ENCODE measurements at places on chromosomes 12 and 14.

DNA sequence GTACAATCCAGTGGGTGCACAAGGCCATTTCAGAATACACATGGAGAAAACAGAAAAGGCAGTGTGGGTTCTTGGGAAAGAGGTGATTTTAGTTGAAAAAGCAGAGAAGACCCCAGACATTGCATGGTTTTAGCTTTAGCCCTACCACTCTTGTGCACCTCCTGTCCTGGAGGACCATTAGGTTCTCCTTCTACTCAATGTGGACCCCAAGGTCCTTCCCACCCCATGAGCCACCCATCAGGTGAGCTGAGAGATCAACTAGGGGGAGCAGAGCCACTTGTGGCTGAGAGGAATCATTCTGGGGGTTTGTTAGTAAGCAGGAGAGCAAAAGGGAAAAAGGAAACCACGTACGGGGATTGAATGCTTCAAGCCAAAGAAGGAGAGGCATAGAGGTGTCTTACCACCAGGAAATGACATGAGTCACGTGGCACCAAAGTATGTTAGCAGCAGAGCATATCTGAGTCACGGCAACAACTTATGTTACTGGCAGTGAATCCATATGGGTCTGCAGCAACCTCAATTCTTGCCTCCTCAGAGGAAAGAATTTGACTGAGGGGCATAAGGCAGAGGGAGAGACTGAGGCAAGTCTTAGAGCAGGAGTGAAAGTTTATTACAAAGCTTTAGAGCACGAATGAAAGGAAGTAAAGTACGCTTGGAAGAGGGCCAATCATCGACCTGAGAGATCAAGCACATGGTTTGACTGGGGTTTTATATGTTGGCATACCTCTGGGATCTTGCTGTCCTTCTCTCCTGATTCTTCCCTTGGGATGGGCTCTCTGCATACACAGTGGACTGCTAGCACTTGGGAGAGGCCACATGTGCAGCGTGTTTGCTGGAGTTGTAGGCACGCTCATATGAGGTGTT, 73.9 kb downstream of the HSD17B6 start:
- DNase-seq = no peak

DNA sequence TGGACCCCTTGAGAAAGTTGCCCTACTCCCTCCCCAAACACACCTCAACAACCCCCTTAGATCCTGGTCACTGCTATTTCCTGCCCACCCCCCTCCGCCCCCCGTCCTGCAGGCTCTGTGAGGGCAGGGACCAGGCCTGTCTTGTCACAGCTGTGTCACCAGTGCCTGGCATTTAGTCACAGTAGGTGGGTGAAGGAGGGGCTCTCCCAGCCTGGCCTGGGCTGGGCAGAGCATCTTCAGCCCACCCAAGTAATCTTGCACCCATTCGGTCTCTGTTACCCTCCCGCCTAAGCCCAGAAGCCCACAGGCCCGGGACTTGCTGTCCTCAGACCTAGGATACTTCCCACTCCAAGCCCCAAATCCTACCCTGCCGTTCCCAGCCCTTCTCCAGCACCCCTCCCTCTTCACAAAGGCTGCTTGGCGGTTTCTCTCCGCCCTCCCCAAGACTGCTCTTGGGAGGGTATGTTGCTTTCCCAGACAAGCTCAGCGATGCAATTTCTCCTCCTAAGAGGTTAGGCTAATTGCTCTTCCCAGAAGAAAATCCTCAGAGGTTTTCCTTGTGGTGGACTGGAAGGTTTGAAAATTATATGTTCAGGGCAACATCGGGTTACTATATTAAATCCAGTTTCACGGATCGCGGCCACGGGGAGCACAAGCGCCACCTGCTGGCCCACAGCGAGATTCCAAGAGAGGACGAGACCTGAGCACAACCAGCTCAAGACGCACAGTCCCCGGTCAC, 50.8 kb upstream of the ZFP36L1 start:
- DNase-seq = peak; percentile 63

GRCh38 chr14:99792210-99792535, 1.0 kb upstream of the EML1 start:
- no peak for DNase-seq

DNA sequence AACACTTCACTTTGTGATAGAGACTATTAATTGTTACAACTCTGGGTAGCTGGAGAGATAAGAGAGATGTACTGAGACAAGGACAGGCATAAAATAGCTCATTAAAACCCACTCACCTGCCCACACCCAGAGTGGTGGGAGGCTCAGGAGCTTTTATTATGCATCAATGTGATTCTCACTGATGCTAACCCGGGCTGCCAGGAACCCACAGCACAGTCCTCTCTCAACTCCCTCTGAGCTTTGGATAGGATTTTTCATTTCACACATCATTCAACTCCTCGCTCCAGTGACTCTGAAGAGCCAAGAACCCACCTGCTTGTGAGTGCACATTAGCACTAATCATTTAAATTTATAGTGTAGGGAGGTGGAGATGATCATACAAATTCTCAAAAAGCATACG, 827.9 kb downstream of the FLRT2 start:
- peak; percentile 85 for DNase-seq

DNA sequence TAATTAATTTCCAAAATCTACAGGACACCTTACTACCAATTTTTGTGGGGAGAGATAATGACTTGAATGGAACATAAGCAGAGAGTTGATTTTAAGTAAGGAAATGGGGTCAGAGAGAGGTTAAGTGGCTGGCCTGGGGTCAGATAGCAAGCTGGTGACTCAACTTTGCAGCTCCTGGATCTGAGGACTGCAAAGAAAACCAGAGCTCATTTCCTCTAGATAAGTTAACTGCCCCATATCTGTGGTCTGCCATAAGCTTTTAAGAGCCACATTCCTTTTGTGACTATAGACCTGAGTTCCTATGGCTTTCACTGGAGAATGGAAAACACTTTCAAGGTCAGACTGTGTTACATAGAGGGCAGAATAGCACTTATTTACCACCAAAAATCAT, 201.2 kb upstream of the PRICKLE1 start:
- no peak for DNase-seq

DNA sequence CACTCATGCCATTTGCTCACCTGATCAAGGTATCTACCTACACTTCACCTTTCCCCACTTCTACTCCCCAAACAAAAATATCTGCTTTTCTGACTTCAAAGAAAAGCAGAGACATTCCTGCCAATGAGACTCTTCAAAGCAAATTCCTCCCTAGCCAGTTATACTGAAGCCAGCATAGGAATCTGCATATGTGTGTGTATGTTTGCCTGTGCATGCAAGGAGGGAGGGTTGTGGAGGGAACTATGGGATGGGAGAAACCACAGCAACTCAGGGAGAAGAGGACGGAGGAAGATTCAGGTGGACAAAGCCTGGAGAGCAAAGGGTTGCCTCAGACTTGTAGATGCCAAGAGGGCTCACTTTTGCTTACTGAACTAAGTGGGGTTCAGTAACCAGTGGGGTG, 26.4 kb upstream of the VDR start:
- no peak for DNase-seq

- DNase-seq = no peak
Measured at GRCh38 chr14:54207075-54207474, 189.7 kb upstream of the CDKN3 start.

DNA sequence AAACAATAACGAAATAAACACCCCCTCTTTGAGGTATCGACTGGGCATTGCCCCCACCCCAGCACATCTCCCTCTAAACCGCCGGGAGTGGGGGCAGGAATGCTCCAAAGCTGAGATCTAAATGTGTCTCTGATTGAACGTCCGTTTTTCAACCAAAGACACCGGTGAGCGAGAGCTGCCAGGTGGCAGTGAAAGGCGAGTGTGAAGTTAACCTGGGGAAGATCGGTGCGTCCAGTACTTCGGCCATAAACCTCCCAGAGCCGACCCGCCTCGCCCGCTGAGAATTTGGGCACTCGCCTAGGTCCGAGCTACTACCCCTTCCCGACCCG, 625 bp downstream of the ANGEL1 start:
- no peak for DNase-seq

GRCh38 chr12:109304485-109304884, 4.6 kb downstream of the FOXN4 start:
- DNase-seq = peak; percentile 59

DNA sequence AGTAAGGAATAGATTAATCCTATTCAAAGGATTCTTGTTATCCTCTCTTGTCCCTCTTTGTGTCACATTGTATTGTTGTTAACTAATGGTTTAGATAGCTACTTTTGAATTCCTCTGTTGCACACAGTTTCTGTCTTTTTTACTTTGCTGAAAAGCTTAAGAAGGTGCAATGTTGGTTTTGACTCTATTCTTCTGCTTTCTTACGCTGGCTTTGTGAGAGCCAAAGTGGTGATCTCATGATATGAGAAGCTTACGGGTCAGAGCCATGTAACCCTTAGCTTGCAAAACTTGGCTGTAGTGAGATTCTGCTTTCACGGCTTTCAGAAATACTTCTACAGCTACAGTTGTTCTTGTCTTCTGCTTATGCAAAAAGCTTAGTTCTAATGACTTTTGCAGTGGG, 239.7 kb downstream of the TRHDE start:
- DNase-seq = no peak

DNA sequence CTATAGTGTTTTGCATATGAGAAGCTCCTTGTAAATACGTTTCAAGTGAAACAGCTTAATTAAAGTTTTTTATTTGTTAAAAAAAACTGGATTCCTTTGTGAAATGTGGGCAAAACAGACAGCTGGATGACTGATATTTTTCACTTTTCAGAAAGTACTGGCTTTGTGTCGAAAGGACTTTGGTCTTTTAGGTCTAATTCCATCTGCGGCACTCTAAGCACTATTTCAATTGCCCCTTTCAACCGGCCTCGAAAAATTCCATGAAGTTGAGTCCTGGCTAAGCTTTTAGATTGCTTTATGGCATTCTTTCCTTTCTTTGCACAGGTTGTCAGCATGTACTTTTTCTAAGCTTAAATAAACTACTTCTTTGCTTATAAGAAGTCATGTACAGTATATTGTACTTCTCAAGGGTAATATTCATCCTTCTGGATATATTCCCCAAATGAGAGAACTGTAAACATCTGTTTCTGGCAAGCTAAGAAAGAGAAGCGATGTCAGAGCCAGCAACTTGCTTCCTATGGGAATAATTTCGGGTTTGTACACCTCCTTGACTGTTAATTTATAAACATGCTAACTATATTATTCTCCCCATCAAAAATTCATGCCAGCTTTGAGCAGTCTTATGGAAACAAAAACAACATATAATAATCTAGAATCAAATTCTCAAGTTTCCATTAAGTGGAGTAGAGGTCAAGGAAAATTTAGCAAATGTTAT, 611.3 kb downstream of the ETNK1 start:
- no peak for DNase-seq

DNA sequence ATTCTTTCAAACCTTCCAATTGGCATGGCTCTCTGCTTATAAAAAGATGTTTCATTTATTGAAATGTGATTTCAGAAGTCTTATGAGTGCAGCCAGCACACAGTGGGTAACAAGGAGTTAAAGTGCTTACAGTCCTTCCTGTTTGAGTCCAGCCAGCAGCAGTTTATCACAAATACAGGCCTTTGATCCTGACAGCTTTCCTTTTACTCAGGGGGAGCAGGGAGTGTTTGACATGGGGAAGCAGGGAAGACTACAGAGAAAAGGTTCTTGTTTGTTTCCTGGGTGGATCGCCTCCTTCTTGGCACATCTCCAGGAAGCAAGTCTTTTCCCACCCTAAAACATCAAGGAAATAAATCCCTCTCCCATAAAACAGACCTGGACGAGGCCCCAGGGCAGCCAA, 216.1 kb downstream of the MSRB3 start:
- DNase-seq = no peak

DNA sequence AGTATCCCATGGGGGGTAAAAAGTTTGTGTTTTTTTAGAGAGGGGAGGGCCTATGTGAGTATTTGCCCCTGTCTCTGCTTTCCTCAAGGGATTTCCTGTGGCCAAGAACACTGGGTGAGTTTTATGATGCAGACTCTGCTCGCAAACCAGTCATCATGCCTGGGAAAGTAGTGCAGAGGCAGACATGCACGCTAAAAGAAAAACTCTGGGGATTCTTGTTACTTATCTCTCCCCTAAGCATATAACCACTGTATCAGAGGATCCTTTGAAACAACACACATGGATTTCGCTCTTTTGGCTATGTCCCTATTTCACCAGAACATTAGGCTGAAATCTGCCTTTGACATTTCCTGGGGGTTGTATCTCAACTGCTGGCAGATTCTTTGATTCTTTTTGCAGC, 1845.8 kb upstream of the SEL1L start:
- DNase-seq = no peak

DNA sequence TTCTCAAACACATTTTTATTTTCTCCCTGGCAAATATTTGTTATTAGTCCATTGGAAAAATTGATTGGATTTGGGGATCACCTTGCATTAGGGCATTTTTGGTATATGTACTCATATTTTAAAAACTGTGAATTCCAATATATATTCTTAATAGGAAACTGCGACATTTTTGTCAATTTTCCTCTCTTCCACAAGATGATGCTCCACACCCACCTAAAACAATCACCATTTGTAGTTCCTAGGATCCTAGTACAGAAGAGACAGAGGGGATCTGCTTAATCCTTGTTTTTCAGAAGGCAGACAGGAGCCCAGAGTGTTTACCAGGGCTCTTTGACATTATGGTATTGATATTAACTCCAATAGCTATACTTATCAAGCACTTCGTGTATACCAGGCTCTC, 22.8 kb upstream of the OASL start:
- DNase-seq = no peak

- DNase-seq = peak; percentile 74
Measured at GRCh38 chr12:77925536-77926108, 94.9 kb downstream of the NAV3 start.

DNA sequence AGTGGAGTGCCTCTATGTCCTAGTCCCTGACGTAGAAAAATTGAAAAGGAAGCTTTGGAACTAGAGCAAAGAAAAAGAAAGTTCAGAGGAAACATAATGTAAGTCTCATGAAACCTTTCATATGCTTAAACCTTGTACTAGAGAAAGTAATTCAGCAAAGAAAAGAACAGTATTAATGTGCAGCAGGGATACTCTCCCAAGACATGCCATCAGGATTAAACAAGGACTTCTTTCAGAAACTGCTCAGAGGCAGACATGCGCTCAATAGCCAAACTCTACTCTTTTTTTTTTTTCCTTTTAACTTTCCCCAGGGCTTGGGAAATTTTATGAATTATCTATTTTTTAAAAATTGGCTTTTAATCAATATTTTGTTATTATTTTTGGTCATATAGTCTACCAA, 7.1 kb upstream of the ASB8 start:
- no peak for DNase-seq

GRCh38 chr12:120229071-120229486, 28.2 kb upstream of the RPLP0 start:
- DNase-seq = no peak

GRCh38 chr14:27049701-27050100, 451.9 kb upstream of the NOVA1 start:
- DNase-seq = no peak

- no peak for DNase-seq
Measured at GRCh38 chr12:83864054-83864453, 1048.5 kb downstream of the SLC6A15 start.
